Upper lobe of left lung (tissue), 6 donors: ENCODE measurements at places on chromosomes 3 and 15.

DNA sequence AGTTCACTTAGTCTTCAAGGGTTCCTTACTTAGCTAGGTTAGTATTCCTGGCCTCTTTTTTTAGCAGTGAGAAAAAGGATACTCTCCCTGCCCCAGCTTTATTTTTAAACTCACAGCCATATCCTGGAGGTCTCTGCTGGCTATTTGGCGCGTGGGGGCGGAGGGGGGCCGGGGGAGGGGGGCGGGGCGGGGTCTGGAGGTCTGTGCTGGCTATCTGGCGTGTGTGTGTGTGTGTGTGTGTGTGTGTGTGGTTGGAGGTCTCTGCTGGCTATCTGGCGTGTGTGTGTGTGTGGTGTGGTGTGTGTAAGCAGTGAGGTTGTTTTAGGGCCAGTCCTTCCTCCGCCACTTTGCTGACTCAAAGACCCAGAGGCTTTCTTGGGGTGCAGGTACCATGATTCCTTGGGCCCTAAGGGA is 579 bp upstream of the PLAAT1 start:
- DNase-seq = peak; percentile 24

- no peak for DNase-seq
Measured at GRCh38 chr15:74406517-74406916, 27.2 kb downstream of the SEMA7A start.

GRCh38 chr3:151563305-151563704 is 102.4 kb upstream of the IGSF10 start:
- no peak for DNase-seq

DNA sequence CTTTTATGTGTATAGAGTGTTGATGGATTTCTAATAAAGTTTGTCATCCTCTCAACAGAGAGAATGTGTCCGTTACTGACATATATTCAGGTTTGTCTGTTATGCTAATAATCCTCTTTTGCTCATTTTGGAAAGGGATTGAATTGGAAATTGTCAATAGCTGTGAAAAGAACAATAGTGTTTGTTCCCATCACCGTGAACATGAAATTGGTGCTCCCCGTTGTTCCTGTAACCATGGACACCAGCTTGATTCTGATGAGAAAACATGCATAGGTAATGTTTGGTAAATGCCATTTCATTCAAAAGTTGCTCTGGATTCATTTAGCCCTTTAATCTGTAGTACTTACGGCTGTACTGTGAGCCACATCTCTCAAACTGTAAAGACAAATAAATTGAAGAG is 707.0 kb upstream of the GOLIM4 start:
- no peak for DNase-seq

GRCh38 chr3:58116161-58116955 is 94.4 kb downstream of the DNASE1L3 start:
- DNase-seq = no peak

- no peak for DNase-seq
Measured at GRCh38 chr3:141152801-141153678, 78.6 kb upstream of the PXYLP1 start.

DNA sequence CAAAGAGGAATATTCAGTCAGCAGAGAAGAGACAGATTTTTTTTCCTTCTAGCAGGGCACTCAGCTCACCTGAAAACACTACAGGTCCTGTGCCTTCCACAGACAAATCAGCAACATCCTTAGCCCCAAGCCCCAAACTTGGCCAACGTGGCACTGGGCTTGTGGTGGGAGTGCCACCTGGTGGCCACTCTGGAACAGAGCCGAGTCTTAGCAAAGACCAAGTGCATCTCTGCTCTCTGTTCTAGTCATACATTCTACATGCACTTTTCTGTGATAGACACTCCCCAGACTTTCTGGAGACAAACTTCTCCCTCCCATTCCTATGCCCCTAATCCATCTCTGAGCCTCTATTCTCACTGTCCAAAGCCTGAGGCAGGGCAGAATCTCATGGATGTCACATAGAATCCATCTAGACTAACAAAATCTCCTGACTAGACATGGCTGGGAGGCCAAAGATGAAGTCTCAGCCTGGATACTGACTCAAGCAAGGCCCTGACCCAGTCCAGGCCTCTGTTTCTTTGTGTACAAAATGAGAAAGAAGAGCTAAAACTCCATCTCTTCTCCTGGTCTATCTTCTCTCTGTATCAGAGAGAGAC is 5.1 kb upstream of the SEMA7A start:
- peak; percentile 77 for DNase-seq

DNA sequence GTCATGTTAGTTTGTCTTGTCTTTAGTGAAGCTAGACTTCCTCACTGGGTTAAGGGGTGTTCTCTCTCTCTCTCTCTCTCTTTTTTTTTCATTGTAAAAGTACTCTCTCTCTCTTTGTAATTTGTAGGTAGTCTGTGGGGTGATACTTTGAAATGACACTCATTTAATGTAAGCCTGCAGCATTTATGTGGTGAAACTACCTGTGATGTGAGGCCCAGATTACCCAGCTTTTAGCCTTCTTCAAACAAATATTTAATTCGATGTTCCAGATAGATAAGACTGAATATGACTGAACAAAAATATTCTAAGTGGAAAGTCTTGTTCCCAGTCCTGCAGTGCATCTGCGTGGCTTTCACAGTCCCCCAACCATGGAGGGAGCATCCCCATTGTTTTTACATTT is 49.7 kb downstream of the SQOR start:
- no peak for DNase-seq

DNA sequence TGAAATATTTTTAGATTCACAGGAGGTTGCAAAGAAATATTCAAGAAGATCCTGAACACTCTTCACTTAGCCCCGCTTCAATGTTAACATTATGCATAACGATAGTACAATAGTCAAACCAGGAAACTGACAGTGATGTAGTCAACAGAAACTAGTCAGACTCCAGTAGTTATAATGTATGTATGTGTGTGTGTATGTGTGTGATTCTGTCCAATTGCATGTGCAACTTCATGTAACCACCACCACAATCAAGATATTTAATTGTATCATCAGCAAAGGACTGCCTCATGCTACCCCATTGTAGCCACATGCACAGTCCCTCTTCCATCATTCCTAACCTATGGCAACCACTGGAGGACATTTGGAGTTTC is 77.9 kb downstream of the APBA2 start:
- no peak for DNase-seq

GRCh38 chr3:120151791-120152190 is 57.5 kb upstream of the GSK3B start:
- DNase-seq = no peak
